ENCODE measurements at places on chromosomes 11 and 22.

GRCh38 chr22:32331236-32331917, 26.3 kb upstream of the RFPL3 start:
- DNase-seq, result no peak

DNA sequence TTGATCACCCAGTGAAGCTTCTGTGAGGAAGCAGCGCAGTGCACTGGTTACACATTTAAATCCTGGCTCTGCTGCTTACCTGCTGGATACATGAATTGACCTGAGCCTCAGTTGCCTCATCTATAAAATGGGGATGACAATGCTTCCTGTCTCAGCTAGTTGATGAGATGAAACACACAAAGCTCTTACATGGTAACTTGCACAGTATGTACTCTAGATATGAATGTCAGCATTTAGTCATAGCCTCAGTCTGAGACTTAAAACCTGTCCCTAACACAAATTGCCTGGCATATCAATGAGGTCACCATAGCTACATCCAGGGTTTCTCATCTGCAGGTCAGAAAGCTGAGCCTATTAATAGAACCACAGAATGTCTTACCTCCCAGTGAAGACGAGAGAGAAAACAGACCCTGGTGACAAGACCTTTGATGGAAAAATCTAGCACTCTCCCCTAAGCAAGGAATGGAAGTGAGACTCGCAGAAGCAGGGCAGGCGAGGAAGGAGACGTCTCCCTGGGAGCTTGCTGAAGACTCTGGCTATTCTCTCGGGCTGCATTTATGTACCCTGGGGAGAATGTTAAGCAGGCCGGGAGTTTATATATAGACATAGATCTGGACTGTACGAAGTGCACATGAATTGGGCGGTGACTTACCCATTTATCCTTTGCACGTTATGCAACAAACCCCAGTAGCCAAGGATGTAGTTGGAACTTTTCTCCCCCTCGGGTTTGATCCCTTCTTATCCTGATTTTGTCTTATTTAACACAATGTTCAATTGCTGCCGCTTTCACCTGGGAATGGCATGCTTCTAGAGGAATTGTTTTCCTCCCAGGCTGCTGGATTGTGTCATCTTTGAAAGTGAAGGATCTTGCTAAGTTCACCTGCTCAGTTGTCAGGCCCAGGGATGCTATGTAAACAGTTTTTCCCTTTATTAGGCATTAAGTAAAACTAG, 18.0 kb downstream of the SDHAF2 start:
- no peak for DNase-seq

DNA sequence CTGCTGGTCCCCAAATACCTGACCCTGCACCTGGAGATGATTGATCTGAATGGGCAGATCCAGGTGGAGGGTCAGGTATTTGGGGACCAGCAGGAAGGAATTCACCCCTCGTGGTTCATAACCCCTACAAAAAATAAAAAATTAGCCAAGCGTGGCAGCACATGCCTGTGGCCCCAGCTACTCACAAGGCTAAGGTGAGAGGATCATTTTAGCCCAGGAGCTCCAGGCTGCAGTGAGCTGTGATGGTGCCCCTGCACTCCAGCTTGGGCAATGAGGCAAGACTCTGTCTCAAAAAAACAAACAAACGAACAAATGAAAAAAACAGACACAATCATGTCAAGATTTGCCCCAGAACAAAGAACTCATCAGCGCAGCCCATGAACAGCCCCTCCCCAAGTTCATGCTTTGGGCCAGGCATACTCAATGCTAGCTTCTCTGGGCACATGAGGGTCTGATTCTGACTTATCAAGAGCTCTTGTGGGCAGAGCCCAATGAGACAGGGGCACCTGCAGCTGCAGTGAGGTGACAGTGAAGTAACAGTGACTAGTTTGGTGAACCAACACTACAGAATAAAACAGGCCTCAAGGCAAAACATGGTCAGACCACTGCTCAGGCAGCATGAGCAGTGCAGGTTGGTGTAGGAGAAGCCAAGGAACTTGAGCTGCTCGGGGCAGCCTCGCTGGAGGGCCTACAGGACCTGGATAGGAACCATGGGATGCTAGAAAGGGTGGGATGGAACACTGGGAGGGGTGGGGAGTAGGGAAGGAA, 10.2 kb upstream of the FCHSD2 start:
- no peak for DNase-seq

DNA sequence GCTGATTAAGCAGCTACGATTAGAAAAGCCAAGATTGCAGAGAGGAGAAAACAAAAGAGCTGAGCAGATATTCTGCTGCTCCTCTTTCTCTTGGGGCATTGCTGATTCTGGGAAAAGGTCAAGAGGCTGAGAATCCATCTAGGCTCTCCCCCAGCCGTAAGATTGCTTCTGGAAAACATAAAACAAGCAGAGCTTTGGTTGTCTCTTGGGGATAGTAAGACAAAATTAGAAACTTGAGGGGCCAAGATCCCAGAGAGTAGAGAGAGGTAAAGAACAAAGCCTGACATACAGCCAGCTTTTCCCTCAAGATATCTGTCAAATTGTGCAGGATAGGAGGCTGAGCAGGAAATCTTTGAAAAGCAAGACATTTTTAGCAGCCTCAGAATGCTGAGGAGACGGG, 158.2 kb downstream of the TTC28 start:
- DNase-seq, result no peak

GRCh38 chr11:68373815-68374501, 61.6 kb downstream of the LRP5 start:
- DNase-seq, result no peak

- DNase-seq, result no peak
Measured at GRCh38 chr11:65588199-65589054, 7.2 kb downstream of the KCNK7 start.

DNA sequence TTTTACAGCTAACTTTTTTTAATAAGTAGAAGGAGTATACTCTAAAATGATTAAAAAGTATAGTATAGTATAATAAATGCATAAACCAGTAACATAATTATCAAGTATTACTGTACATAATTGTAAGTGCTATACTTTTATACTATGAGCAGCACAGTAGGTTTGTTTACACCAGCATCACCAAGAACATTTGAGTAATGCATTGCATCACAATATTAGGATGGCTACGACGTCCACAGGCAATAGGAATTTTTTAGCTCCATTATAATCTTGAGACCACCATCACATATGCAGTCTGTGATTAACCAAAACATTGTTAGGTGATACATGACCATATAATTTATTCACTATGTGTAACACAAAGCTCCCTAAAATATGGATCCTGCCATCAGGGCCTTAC, 20.4 kb downstream of the RNF141 start:
- no peak for DNase-seq

DNA sequence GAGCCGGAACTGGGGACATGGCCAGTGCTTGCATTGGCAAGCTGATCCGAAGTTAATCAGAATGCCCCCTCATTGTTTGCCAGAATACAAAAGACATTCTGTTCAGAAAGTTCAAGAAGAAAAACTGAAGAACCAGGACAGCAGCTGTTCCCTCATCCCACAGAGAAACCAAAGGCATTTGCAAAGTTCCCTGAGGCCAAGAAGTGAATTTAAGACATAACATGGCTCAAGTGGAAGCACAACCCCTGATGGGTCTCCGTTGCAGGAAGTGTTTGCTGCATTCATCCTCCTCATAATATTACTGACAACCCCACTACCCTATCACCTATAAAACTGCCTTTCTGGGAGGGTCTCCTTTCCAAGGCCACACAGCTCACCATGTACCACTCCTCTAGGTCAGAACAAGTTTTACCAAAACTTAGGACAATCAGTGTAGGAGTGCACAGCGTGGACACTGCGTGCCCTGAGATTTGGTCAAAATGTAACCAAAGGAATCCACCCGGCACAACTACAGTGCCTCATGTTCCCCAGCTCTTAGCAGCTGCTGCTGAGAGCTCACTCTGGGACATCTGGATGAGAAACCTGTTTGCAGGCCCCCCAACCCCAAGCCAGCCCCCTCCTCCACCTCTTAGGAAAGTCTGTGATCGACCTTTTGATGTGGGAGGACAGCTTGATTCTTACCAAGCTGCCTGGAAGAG, 101.6 kb upstream of the AKIP1 start:
- no peak for DNase-seq

DNA sequence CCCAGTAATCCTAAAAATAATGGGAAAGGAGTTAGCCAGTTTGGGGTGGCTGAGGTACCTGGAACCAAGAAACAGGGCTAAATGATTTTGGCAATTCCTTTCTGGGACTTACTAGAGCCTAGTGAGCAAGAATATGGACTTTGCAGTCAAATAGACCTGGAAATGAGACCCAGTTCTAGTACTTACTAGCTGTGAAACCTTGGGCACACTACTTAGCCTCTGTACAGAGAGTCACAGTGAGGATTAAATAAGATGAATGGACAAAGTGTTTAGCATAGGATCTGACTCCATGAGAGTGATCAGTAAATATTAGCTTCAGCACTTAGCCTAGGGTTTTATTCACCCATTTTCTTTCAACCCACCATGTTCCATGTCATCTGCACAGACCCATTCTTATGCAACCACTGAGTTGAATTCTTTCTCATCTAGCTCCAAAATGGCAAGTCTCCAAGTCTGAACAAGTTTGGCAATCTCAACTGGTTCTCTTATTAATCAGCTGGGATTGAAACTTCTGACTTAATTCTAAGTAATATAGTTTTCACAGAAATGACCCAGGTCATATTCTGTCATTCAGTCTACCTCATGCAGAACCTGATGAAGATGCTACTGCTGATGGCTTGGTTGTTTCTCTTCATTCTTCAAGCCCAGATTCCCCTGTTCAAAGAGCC, 15.0 kb upstream of the SORL1 start:
- no peak for DNase-seq

- DNase-seq, result no peak
Measured at GRCh38 chr11:13884158-13884799, 78.2 kb upstream of the SPON1 start.

DNA sequence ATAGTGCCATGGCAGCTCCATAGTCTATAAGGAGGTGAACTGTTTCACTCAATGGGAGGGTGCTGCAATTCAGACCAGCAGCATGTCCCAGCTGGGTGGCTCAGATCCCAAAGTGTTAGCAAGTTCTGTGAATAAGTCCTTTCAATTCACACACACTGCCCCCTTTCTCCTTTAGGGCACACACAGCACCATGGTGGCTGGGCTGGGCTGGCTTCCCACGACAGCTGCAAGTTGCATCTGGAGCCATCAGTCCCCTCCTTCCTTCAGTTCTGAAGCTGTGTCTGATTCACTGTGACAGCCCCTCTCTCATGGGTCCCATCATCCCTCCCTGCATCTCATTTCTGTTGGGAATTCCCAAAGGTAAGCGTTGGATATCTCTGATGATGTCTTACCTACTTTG, 324.1 kb upstream of the NCAM1 start:
- no peak for DNase-seq

DNA sequence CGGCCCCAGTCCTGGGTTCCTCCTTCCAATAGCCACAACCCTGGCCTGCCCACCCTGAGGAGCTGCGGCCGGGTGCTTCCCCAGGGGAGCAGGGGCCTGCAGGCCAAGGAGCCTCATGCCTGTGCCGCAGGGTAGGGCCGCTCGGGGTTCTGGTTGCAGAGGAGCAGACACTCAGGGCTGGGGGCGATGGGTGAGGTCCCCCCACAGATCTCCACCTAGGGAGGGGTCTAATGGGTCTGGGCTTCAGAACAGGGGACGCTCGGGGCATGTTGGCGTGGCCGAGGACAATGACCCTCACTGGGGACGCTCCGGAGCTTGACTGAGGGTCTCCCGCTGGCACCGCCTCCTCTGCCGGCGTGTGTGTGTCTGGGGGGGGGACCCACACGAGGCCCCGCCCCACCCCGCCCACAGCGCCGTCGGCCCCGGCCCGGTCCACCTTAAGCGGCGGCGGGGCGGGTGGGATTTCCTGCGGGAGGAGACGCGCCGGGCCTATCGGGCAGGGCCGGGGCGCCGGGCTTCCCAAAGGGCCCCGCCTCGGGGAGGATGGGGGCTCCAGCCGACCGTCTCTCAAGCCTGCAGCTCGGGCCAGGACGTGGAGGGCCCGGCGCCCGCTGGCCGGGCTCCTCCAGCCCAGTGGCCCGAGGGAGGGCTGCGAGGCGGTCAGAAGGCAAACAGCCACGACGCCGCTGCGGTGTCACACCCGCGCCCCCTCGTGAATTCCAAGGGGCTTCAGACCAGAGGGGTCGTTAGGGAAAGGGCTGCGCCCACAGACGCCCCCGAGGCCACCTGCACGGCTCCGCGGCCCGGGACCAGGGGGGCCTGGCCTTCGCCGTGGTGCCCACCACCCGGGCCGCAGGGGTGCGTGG, 640 bp upstream of the ZDHHC8 start:
- no peak for DNase-seq

GRCh38 chr11:116563028-116563711, 209.6 kb downstream of the BUD13 start:
- DNase-seq, result peak; percentile 37

All from NCI-H2029 (cell line).